ENCODE measurements at places on chromosomes 3 and 15.

- no peak for DNase-seq
Observed at GRCh38 chr15:38622908-38623307, 58.3 kb upstream of the RASGRP1 start.

- no peak for DNase-seq
Observed at GRCh38 chr3:129330409-129330808, 51.7 kb downstream of the HMCES start.

DNA sequence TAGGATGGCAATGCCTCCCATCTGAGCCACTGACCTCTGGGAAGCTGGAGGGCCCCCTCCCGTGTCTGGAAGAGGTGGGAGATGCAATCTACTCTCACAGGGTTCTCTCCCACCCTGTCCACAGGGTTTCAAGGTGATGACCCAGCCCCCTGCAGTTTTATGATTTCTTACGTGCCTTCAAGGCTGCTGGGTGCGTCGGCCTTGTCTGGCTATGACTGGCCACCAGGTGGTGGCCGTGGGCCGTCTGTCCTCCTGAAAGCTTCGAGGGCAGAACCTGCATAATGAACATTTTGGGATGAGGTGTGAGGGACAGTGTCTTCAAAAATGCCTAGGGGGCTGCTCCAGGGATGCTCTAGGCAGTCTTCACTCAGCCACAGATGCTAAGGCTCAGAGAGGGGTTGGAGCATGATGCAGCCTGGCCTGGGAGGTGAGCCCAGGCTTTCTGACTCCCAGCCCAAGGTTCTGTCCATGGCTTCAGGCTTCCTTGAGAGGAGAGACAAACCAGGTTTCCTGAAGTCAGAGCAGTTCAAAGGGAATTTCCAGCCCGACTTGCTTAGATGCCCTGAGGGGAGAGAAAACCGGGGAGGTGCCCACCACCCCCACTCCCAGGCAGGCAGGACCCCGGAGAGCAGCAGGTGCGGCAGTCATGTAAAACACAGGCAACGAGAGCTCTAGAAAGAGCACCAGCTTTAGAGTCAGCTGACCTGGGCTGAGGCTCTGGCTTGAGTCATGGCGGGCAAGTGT is 18.7 kb downstream of the ISG20 start:
- peak; percentile 32 for DNase-seq

DNA sequence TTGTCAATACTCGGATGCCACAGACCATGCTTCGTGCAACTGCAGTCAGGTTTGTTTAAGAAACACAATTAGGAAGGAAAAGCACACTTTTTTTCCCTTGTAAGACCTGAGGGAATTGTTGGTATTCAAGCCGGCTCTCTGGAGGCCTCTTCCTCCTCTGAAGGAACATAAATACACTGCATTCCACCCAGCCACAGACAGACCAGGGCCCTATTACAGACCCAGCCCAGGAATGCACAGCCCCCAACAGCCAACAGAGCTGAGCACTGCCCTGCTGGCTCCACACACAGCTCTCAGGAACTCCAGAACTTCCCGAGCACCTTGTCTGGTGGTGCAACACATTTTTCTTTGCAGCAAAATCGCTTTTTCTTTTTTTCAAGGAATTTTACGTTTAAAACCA is 488.7 kb upstream of the PROK2 start:
- DNase-seq: no peak

GRCh38 chr3:104367000-104367399 is 999.7 kb upstream of the ALCAM start:
- DNase-seq: no peak

GRCh38 chr3:189584645-189585044 is 46.5 kb upstream of the TP63 start:
- no peak for DNase-seq

- no peak for DNase-seq
Observed at GRCh38 chr3:123267821-123268220, 66.1 kb downstream of the SEC22A start.

GRCh38 chr3:159846255-159846654 is 142.4 kb upstream of the IL12A start:
- no peak for DNase-seq

GRCh38 chr3:40035177-40035576 is 225.8 kb downstream of the MYRIP start:
- no peak for DNase-seq

DNA sequence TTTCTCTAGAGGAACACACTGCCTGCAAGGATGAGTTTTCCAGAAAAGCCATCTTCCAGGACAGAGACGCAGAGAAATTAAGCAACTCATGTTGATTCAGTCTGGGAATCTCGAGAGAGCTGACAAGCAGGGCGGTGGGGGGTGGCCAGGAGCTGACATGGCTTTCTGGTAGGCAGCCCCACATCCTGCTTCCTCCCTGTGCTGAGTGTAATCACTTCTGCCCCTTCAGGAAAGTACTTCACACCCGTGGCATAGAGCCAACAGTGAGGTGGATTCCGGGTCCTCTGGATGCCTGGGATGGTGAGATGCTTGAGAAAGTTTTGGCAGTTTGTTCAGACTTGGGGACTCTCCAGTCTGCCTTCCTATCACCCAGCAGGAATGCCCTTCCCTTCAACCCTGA is 221.1 kb downstream of the SLCO3A1 start:
- no peak for DNase-seq

- DNase-seq: peak; percentile 1
Observed at GRCh38 chr3:61936344-61936937, 375.1 kb downstream of the PTPRG start.

GRCh38 chr3:142976621-142977398 is 13.3 kb upstream of the PAQR9 start:
- DNase-seq: peak; percentile 8

- DNase-seq: no peak
Observed at GRCh38 chr15:67083135-67083762, 17.8 kb downstream of the SMAD3 start.

- no peak for DNase-seq
Observed at GRCh38 chr3:60081381-60082095, 1031.7 kb upstream of the CFAP20DC start.

DNA sequence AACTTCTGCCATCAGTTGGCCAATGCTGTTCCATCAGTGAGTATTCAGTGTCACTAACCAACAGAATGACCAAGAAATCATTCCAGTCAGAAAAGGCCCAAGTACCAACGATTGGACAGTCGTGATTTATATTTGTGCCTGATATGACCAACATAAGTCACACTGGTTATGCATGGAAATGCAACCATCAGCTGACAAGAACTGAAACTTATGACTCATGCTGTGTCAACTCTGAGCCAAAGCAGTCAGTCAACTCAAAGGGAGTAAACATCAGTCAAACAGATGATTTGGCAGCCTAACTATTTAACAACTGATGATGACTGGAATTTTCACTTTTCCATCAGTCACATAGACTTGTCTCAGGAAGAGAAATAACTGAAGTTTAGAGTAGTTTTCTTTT is 142.4 kb downstream of the ANXA2 start:
- no peak for DNase-seq

- DNase-seq: no peak
Observed at GRCh38 chr3:173986861-173987410, 589.4 kb downstream of the NLGN1 start.

DNA sequence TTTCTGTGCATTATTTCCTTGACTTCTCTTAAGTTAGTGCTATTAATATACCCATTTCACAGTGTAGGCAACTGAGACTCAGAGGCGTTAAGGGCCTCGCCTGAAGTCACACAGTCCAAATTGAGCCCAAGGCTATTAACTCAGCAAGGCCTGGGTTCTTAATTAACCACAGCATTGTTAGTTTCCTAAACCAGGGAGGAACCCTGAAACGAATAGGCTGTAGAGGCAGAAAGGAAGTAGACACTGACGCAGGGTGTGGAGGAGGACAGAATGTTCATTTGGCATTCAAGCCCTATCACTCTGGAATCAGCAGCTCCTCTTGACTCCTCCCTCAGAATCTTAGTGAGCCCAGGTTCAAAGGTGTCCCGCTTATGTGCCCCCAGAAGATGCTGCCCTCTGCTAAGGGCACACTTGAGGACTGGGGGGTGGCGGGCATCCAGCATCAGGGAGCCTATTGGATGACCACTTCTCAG is 13.9 kb downstream of the ARHGEF3 start:
- no peak for DNase-seq

DNA sequence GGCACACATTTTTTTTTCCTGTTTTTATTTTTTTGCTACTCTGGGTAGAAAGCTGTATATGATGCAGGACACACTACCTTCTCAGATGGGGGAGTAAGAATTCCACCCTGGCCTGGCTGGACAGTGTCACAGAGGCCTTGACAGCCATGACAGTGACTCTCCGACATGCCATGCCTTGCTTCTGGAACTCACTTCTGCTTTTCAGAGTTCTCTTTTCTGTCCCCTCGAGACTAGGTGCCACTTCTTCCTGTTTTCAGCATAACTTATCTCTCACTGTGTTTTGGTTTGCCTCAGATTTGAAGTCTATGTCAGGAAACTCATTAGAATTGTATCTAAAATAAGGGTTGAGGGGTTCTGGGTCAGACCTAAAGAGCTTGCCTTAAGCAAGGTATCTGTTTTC is 69.1 kb upstream of the SEC13 start:
- no peak for DNase-seq

DNA sequence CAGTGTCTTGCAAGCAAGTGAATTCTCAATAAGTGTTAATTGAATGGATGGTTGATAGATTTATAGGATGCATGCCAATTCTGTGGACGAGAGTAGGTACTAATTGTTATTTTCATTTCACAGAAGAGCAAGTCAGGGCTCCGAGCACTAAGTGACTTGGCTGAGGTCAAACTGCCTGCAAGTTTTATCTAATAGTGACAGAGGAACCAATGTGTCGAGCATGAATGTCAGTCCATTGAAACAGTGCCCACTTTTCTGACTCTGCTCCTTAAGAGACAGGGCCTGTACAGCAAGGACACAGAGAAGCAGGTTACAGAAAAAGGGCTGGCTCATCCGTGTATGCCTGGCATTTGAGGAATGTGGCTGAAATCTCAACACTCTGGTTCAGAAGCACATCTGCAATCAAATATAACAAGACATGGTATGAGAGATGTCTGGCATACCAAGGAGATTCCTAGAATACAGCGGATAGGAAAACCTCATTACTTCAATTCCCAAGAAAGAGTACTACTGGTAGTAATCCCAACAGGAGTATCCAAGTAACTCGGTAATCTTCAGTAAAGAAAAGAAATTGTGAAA is 6.0 kb upstream of the B3GNT5 start:
- no peak for DNase-seq

GRCh38 chr3:106326941-106327695 is 458.3 kb upstream of the CBLB start:
- no peak for DNase-seq

- no peak for DNase-seq
Observed at GRCh38 chr3:72299823-72300222, 514.9 kb upstream of the PROK2 start.

DNA sequence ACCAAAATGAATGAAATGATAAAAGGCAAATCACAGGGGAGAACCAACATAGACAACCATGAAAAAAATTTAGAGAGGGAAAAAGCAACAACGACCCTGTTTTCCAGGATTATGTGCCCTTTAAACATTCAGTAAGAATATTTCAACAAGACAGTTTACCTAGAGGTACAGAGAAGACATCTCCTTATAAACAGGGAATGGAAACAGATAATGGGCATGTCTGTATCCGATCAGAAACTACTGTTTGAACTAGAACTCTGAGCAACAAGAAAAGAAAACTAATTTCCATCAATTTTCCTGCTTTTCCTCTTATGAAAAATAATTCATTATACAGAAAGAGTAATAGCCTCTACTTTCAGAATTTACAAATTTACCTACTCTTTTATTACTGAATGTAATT is 39.3 kb downstream of the DLG1 start:
- DNase-seq: no peak

DNA sequence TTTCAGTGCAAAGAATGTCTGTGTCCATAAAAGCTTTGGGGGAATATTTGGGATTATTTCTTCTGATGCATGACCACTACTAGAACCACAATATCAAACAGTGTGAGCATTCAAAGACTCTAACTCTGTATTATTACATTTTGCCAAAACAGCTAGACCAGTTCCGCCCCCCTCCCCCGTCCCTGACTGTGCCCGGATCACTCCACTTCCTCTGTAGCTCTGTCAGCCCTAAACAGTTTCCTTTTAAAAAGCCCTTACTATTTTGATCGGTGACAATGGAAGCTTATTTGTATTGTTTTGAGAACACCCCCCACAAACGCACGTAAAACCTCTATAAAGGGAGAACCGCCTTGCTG is 36.6 kb upstream of the EPHB3 start:
- DNase-seq: no peak

GRCh38 chr3:55819005-55819404 is 331.9 kb upstream of the WNT5A start:
- DNase-seq: no peak

DNA sequence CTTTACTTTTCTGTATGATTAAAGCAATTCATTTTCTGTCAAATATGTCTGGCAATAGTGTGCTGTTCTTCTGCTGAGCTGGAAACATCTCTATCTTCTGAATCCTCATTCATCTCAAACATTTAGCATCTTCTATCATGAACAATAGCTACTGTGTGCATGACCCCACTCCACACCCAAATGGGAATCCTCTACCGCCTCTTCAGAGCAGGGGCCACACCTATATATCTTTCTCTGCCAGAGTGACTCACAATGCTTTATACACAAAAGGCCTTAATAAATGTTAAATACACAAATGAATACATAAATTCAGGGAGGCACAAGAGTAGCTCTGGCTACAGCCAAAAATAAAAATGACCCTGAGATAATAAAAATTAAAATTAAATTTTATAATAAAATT is 8.0 kb downstream of the ALDH1A2 start:
- DNase-seq: no peak

DNA sequence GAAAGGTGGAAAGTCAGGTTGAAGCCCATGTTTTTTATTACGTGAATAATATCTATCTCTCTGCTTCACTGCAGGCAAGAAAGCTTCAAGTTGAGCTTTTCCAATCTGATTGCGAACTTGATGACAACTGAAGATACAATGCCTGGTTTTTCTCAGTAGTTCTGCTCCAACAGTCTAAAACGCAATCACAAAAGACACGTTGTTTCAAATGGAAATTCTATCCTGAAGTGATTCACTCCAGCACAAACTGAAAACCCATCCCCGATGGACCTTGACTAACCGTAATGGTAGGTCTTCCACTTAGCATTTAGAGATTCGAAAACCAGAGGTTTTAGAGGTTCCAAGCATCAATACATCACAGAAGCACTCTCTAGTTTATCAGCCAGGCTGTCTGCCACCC is 10.6 kb downstream of the B4GALT4 start:
- DNase-seq: no peak

DNA sequence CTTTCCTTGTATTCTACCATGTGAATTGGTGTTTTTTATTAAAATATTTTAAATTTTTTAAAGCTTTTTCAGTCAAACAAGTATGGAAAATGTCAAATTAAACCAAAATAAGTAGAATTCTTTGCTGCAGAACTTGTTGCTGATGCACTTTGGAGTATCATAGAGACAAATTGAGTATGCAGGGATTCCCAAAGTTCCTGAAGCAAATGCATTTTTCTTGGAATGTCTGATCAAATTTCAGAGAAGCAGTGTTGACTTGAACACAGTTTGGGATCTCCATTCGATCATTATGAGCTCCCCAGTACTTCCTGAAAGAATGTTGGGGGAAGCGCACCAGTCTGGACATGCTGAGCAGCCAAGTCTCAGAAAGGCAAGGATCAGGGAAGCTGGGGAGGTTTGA is 517.8 kb upstream of the CFAP20DC start:
- no peak for DNase-seq

All from nucleus accumbens (tissue), 56 donors.